ENCODE measurements at places on chromosomes 12 and 14.

DNA sequence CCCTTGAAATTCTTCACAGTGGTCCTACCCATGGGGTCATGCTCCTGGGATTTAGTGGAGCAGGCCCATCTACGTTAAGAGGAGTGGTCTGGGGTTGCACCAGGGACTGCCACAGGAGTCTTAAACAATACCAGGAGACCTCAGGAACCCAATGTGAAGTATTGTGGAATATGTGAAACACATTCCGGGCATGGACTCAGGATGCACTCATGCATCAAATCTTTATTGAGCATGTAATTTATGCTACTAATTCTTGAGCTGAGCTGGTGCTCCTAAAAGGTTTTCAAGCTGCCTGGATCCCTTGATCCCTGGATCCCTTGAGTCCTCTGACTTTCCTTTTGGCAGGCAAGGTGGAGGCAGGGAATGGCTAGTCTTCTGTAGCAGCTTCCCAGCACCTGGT, 8.8 kb downstream of the SERPINA10 start:
- DNase-seq: no peak

- no peak for DNase-seq
These were observed 117.7 kb downstream of the ZFP36L1 start for GRCh38 chr14:68675233-68675577.

GRCh38 chr12:67885375-67886169, 103.7 kb upstream of the IFNG-AS1 start:
- DNase-seq: no peak

DNA sequence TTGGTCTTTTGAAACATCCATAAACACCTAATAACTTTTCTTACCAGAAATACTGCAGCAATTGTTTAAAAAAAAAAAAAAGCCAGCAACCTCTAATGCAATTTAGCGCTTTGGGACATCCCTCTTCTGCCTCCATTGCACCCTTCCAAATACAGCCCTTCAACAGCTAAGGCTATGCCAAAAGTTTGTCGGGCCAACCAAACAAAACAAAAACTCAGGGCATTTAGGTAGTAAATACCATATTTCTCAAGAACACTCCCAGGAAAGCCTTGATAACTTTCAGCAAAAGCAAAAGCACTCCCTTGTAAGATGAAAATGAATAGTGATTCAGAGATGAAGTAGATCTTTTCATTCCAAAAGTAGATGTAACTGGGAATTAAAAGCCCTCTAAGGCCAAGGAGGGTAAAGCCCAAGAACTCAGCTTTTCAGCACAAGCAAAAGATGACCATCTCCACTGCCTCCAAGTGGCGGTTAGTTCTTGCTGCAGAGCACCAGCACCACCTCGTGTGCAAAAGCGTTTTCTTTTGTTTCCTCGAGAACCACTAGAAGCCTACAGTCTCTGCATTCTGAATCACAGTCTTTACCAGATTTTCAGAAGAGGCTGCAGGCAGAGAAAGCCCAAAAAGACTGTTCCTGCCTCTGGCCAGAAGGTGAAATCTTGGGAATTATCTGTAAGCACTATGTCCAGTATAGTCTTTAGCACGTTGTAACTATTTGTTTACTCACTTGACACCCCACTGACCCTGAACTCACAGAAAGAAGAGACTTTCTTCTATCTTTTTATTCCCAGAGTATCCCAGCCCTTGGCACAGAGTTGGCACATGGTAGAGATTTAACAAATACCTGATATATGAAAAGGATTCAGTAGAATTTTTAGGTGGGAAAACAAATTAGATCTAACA, 53.1 kb downstream of the SIX6 start:
- no peak for DNase-seq

DNA sequence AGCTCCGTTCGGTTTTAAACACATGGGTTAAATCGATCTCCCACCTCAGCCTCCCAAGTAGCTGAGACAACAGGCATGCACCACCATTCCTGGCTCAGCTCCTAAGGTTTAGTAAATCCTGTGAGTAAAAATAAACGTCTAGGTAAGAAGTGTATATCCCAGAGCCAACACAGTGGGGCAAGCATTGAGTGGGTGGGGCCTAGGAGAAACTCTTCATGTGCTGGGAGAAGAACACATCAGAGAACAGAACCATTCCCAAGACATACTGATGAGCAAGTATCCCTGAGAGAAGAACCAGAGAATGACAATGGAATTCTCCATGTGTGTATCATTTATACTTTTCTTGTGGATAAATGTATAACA, 86.3 kb downstream of the SEC23A start:
- no peak for DNase-seq

- DNase-seq: no peak
These were observed 846 bp downstream of the BRMS1L start for GRCh38 chr14:35826952-35827416.

DNA sequence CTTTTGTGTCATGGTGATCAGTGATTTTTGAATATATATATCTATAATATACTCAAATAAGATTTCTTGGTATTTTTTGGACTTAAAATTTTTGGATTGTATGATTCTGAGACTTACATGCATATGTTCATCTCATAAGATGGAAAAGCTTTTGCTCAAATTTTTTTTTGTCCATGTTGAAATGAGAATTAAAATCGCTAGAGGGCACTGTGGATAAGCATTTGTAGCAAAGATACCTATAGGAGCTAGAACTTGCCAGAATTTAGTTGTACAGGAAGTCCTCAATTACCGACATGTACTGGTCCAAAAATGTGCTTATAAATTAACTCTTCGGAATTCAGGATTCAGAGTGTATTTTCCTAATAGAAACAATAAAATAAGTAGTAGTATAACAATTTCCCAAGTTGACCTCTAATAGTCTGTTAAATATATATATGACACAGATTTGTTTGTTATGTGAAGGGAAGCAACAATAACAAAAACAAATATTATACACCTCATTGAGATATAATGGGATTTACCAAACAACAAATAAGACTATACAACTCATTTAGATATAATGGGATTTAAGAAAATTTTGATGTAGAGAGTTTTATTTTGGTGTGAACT, 179.6 kb downstream of the TMEM117 start:
- DNase-seq: no peak

DNA sequence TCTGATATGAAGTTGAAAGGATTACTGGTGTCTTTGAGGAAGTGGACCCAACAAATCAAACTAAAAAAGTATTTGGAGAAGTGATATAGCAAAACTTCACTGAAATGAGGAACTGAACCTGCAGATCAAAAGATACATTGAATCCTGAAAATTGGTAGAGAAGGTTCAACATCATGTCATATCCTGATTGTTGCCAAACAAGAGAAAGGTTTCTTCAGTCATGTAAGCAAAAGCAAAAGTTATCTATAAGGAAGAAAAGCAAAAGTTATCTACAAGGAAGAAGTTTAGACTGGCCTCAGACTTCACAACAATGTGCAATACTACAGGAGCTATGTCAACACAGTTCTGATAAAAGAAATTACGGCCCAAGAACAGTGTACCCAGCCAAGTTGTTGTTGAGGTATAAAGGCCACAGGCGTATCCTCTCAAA, 142.7 kb downstream of the RAD51B start:
- DNase-seq: no peak

DNA sequence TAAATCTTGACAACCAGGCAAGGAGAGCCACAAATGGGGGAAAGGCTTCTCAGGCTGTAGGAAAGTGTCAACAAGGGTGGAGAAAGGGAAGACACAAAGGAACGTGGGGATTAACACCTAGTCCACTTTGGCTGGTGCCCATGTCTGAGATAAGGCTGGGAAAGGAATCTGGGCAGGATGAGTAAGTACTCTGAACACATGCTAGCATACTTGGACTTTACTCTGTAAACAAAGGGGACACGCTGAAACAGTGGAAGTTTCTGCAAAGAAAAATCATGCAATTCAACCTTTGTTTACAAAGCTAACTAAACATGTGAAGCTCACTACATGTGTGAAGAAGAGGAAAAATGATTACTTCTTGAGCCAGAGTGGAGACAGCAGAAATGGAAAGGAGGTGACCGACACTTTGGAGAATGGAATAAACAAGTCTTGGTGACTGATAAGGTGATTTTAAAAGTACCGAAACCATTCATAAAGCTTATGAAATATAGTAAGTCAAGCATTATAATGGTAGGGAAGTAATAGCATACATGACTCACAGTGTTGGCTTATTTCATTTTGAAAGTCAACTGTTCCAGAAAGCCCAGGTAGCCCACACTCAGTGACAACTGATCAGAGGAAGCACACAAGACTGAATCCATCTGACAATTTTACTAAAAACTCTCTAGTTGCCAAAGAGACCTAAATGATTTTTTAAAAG, 13.2 kb downstream of the CPNE8 start:
- DNase-seq: no peak

DNA sequence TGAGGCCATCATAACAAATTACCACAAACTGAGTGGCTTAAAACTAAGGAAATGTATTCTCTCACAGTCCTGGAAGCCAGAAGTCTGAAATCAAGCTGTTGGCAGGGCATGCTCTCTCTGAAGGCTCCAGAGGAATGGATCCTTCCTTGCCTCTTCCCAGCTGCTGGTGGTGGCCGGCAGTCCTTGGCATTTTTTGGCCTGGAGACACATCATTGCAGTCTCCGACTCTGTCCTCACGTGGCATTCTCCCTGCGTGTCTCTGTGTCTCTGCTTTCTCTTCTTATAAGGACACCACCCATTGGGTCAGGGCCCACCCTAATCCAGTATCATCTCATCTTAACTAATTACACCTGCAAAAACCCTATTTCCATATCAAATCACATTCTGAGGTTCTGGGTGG, 206.1 kb downstream of the SLC41A2 start:
- DNase-seq: no peak

- no peak for DNase-seq
These were observed 14.9 kb downstream of the VRK1 start for GRCh38 chr14:96811985-96812667.

GRCh38 chr14:53126731-53127130, 26.4 kb downstream of the DDHD1 start:
- no peak for DNase-seq

GRCh38 chr12:111170543-111170942, 198.4 kb downstream of the PHETA1 start:
- no peak for DNase-seq

DNA sequence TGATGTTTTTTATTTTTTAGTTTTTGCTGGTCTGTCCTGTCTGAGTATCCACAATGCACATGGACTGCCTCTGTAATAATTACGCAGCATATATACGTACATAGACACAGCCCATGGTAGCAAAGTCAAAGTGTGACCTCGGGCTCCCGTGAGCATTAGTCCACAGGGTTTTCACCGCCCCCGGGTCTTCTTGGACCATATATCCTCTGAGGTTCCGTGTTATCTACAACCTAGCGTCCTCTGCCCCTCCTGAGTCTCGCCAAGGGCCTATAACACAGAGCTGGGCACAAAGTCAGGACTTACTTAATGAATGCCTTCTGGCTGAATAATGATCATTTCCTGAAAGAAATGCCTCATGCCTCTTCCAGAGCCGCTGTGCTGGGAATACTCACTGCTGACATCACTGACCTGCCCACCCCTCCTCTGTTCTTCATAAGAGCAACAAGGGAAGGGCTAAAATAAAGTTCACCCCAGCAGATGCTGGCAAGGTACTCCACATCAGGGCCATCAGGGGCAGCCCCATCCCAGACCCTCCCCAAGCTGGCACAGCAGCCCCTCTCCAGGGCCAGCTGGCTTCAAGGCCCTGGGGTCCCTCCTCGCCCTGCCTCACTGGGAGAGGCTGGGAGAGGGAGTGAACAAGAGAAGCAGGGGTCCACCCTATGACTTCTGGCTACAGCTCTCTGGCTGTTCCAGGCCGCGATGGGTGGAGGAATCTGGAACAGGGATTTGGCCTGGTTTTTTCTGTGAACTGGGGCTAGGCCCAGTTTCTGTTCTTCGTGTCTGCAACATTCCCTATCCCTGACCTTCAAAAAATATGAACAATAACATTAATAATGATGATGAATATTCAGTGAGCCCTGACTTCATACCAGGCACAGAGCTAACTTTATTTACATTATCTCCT, 7.9 kb downstream of the HDAC7 start:
- DNase-seq: no peak

- no peak for DNase-seq
These were observed 23.8 kb downstream of the SLC6A13 start for GRCh38 chr12:238736-239398.

DNA sequence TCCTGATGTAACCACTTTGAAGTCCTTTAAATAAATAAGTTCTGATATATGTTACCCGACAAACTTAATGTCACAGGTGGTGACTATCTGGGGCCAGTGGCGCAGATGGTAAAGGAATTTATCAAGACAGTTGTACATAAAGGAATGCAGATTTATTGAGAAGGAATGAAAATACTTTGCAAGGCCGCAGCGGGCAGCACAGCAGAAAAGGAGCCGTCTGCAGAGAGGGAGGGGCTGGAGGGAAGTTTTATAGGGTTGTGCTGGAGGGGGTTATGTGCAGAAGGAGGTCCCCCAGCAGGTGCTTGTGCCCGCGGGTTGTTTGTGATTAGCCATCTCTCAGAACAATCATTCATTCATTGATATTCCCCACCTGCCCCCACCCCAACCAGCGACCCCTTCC, 17.4 kb downstream of the GPRC5D start:
- DNase-seq: no peak

- no peak for DNase-seq
These were observed 5.9 kb downstream of the DGLUCY start for GRCh38 chr14:91119556-91120311.

- DNase-seq: peak; percentile 90
These were observed 12.4 kb downstream of the FAM181A start for GRCh38 chr14:93939304-93940229.

DNA sequence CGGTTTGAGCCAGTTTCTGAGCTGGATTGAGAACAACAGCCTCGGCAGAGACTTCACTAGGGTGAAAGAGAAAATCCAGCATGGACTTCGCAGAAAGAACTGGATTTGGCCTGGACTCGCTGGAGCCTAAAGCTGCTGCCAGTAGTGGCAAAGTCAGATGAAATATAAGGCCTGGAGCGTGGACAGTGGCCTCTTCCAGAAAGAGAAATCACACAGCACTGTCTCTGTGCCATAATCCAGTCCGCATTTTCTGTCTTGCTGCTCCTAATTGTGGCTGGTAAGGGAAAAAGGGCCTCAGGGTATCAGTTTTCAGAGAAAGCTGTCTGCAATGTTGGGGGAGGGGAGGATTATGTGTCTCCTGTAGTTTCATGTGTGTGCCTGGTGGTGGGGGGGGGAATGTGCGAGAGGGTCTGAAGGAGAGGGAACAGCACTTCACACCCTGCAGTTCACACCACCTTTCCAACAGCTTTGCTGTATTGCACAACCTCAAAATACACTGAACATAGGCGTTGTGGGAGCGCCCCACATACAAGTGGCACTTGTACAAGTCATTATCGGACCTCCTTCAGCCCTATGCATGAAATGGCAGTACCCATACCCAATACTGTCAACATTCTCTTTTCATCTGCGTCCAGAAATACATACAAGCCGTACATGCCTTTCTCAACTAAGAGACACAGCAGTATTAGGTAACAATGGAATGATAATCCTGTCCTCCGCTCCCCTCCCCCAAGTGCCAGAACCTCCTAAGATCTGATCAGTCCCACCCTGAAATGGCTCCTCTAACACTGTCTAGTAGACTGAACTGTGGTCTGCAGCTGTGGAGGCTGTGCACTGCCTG, 107.5 kb upstream of the ATF7IP start:
- DNase-seq: peak; percentile 45
